A549 treated with Mapracorat at 1 μM for 4 hours (cell line): ENCODE measurements at places on chromosomes 7 and 10. TPM values are rescaled to one million over a fixed set of nuclear protein-coding genes. Genes with fewer than 3 reads are reported as not detected.

The NOD1 gene
- 5.9 to 8.4 TPM (median 7.3 TPM) in 5 replicates for total RNA-seq

The CYP3A4 gene
- 0.09 to 0.10 TPM in 2 of 5 replicates, not detected in the others for total RNA-seq

The SUN3 gene
- total RNA-seq, result 0.19 TPM in 1 of 5 replicates, not detected in the others

The LAMB4 gene
- 0.08 to 0.38 TPM (median 0.14 TPM) in 5 replicates for total RNA-seq

The ASB13 gene
- total RNA-seq, result 19.3 to 25.7 TPM (median 23.5 TPM) in 5 replicates

The ARHGAP19 gene
- 4.6 to 5.5 TPM (median 5.0 TPM) in 5 replicates for total RNA-seq

The NME8 gene
- total RNA-seq, result not detected in 5 replicates

The EFCAB10 gene
- total RNA-seq, result 2.2 to 3.8 TPM (median 2.8 TPM) in 5 replicates

The CPA2 gene
- total RNA-seq, result 0.09 TPM in 1 of 5 replicates, not detected in the others

The EPC1 gene
- total RNA-seq, result 17.3 to 20.0 TPM (median 18.0 TPM) in 5 replicates

The AKR1C3 gene
- total RNA-seq, result 1,118 to 1,294 TPM (median 1,186 TPM) in 5 replicates

The SPDYE2 gene
- total RNA-seq, result not detected in 5 replicates

The FAM180A gene
- 0.09 to 0.14 TPM (median 0.11 TPM) in 3 of 5 replicates, not detected in the others for total RNA-seq

The IDI2 gene
- 0.10 TPM in 1 of 5 replicates, not detected in the others for total RNA-seq

The GHITM gene
- 198 to 203 TPM (median 199 TPM) in 5 replicates for total RNA-seq

The ANXA8 gene
- 29.1 to 41.8 TPM (median 35.9 TPM) in 5 replicates for total RNA-seq

The METTL27 gene
- total RNA-seq, result 6.3 to 12.0 TPM (median 10.8 TPM) in 5 replicates

The MACC1 gene
- total RNA-seq, result not detected in 5 replicates

The PPP2R2D gene
- total RNA-seq, result 20.7 to 30.2 TPM (median 28.2 TPM) in 5 replicates

The FGFBP3 gene
- total RNA-seq, result 2.2 to 3.1 TPM (median 2.4 TPM) in 5 replicates

The GJC3 gene
- total RNA-seq, result 0.12 to 0.21 TPM (median 0.12 TPM) in 3 of 5 replicates, not detected in the others

The PSTK gene
- 3.5 to 5.6 TPM (median 4.2 TPM) in 5 replicates for total RNA-seq

The AMZ1 gene
- 0.02 TPM in 1 of 5 replicates, not detected in the others for total RNA-seq

The SRRM3 gene
- 8.0 to 11.6 TPM (median 11.3 TPM) in 5 replicates for total RNA-seq

The SPDYE2B gene
- total RNA-seq, result not detected in 5 replicates

The UBTD1 gene
- total RNA-seq, result 16.2 to 20.6 TPM (median 19.0 TPM) in 5 replicates

The FOXP2 gene
- not detected in 5 replicates for total RNA-seq

The CLEC5A gene
- total RNA-seq, result not detected in 5 replicates

The SEMA4G gene
- 6.6 to 9.3 TPM (median 8.9 TPM) in 5 replicates for total RNA-seq

The ATRNL1 gene
- total RNA-seq, result 0.14 to 0.58 TPM (median 0.29 TPM) in 5 replicates

The NEUROG3 gene
- total RNA-seq, result not detected in 5 replicates

The HOGA1 gene
- 1.6 to 2.6 TPM (median 1.8 TPM) in 5 replicates for total RNA-seq

The PNLIP gene
- total RNA-seq, result 0.11 to 0.12 TPM in 2 of 5 replicates, not detected in the others

The GNG11 gene
- 32.4 to 37.5 TPM (median 34.6 TPM) in 5 replicates for total RNA-seq

The NRG3 gene
- not detected in 5 replicates for total RNA-seq

The NKX2-3 gene
- total RNA-seq, result 0.06 to 0.11 TPM (median 0.08 TPM) in 3 of 5 replicates, not detected in the others
